ENCODE measurements at places on chromosomes 7 and 10.

GRCh38 chr10:66684581-66684980 lies 241.3 kb upstream of the LRRTM3 start:
- H3K27ac ChIP-seq: no peak overlapping the region
- H3K36me3 ChIP-seq: no peaks in the 10 kb centered on the region
- H3K4me1 ChIP-seq: no peaks in the 10 kb centered on the region
- no peak for DNase-seq
- H3K27me3 ChIP-seq: no peaks in the 10 kb centered on the region
- no peak overlapping the region for H3K4me3 ChIP-seq

DNA sequence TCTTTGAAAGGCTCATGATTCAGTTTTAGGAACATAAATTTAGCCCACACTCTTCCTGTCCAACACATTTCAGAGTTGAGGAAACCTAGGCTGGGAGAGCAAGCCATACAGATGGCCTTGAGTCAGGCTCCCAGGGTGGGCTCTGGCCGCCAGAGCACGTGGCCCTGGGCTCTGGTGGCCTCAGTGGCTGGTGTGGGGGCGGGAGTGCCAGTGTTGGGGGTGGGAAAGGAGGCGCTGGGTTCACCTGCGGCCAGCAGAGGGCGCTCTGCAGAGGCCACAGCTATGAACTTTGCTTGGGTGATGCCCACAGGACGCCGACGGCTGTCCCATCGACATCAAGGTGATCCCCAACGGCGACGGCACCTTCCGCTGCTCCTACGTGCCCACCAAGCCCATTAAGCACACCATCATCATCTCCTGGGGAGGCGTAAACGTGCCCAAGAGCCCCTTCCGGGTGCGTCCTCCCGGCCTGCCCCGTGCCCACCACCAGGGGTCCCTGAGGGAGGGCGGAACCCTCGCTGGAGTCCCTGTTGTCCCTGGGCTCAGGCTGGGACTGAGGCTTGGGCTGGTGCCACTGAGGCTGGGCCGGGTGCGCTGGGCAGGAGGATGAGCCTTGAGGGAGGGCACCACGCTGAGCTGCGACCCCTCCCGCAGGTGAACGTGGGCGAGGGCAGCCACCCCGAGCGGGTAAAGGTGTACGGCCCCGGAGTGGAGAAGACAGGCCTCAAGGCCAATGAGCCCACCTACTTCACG lies 11.9 kb downstream of the FLNC start:
- H3K27me3 ChIP-seq: no peaks in the 10 kb centered on the region
- no peak overlapping the region for H3K27ac ChIP-seq
- DNase-seq: peak; percentile 53
- no peak overlapping the region for H3K4me3 ChIP-seq
- H3K4me1 ChIP-seq: no peaks in the 10 kb centered on the region
- H3K36me3 ChIP-seq: no peaks in the 10 kb centered on the region

DNA sequence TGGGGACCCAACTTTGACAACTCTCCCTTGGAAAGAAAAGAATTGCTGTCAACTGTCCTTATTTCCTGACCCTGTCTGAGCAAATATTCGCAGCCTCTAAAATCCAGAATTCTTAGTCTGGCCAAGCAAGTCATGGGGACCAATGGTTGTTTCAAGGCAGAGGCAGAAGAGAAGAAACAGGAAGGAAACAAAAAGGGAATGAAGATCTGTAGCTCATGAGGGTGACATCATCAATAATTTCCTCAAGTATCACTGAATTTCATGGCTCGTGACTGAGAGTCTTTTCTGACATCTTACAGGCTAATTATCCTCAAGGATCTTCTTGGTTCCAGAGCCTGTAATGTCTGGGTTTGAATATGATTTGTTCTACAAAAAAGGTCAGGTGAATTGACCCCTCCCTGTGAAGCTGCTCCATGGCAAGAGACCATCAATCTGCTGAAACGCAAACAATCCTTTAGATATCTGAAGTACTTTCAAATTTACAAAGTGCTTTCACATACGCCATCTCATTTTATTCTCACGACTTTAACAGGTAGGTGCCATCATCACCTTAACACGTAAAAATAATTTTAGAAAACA lies 5.8 kb downstream of the CDK6 start:
- peak overlapping the region; percentile 13 for H3K27ac ChIP-seq
- no peaks in the 10 kb centered on the region for H3K36me3 ChIP-seq

GRCh38 chr10:60293581-60294175 lies 96.0 kb downstream of the ANK3 start:
- no peaks in the 10 kb centered on the region for H3K27me3 ChIP-seq
- no peak for DNase-seq
- no peaks in the 10 kb centered on the region for H3K4me1 ChIP-seq
- H3K36me3 ChIP-seq: no peaks in the 10 kb centered on the region

- H3K27ac ChIP-seq: no peak overlapping the region
- no peaks in the 10 kb centered on the region for H3K4me1 ChIP-seq
- H3K36me3 ChIP-seq: no peaks in the 10 kb centered on the region
- peak; percentile 53 for DNase-seq
- H3K4me3 ChIP-seq: no peak overlapping the region
Observed at GRCh38 chr10:24962995-24963394, 10.6 kb upstream of the PRTFDC1 start.

- peaks cover 17% of the 10 kb centered on the region for H3K4me1 ChIP-seq
- peak overlapping the region; percentile 69 for H3K4me3 ChIP-seq
- peak; percentile 70 for DNase-seq
- H3K27ac ChIP-seq: peak overlapping the region; percentile 84
- no peaks in the 10 kb centered on the region for H3K36me3 ChIP-seq
- H3K27me3 ChIP-seq: no peaks in the 10 kb centered on the region
Observed at GRCh38 chr10:102120991-102121738, 997 bp upstream of the LDB1 start.

GRCh38 chr10:71766717-71767419 lies 6.5 kb downstream of the VSIR start:
- peak; percentile 96 for DNase-seq
- H3K4me1 ChIP-seq: peaks cover 30% of the 10 kb centered on the region
- no peaks in the 10 kb centered on the region for H3K36me3 ChIP-seq
- H3K27me3 ChIP-seq: no peaks in the 10 kb centered on the region
- H3K27ac ChIP-seq: peak overlapping the region; percentile 92

- no peak for DNase-seq
- H3K27me3 ChIP-seq: peaks cover 5% of the 10 kb centered on the region
- no peak overlapping the region for H3K4me3 ChIP-seq
- H3K36me3 ChIP-seq: no peaks in the 10 kb centered on the region
Observed at GRCh38 chr7:128152721-128153120, 88.4 kb upstream of the LEP start.

DNA sequence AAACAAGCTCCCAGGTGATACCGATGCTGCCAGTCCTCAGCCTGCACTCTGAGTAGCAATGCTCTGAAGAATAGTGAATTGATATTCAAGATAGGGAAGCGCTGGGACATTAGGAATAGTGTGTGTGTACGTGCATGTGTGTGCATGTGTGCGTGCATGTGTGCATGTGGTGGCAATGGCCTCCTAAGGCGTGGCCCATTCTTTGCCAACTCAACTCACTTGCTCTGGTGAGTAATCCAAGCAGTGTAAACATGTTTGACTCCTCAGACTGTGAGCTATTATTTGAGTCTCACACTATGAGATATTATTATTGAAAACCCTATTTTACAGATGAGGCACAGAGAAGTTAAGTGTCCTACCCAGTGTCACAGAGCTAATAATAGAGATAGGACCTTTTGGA lies 186.6 kb downstream of the RAB11FIP2 start:
- H3K27ac ChIP-seq: no peak overlapping the region
- H3K36me3 ChIP-seq: no peaks in the 10 kb centered on the region
- no peak for DNase-seq
- H3K4me1 ChIP-seq: no peaks in the 10 kb centered on the region
- H3K4me3 ChIP-seq: no peak overlapping the region

GRCh38 chr10:80170641-80171040 lies 34.7 kb downstream of the ANXA11 start:
- no peak for DNase-seq
- H3K4me1 ChIP-seq: peaks cover 37% of the 10 kb centered on the region
- peak overlapping the region; percentile 65 for H3K27ac ChIP-seq
- no peaks in the 10 kb centered on the region for H3K27me3 ChIP-seq

DNA sequence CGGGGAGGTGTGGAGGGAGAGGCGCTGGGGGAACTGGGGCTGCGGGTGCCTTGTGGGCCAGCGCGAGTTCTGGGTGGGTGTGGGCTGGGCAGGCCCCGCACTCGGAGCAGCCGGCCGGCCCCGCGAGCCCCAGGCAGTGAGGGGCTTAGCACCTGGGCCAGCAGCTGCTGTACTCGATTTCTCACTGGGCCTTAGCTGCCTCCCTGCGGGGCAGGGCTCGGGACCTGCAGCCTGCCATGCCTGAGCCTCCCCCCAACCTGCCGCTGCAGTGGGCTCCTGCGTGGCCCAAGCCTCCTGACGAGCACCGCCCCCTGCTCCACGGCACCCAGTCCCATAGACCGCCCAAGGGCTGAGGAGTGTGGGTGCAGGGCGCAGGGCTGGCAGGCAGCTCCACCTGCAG lies 116.3 kb downstream of the CFTR start:
- H3K4me3 ChIP-seq: no peak overlapping the region
- H3K36me3 ChIP-seq: no peaks in the 10 kb centered on the region
- no peaks in the 10 kb centered on the region for H3K4me1 ChIP-seq
- H3K27ac ChIP-seq: no peak overlapping the region
- no peak for DNase-seq

GRCh38 chr10:36254199-36254598 lies 612.1 kb upstream of the FZD8 start:
- H3K4me3 ChIP-seq: no peak overlapping the region
- H3K27ac ChIP-seq: no peak overlapping the region
- no peaks in the 10 kb centered on the region for H3K36me3 ChIP-seq
- peak; percentile 30 for DNase-seq

DNA sequence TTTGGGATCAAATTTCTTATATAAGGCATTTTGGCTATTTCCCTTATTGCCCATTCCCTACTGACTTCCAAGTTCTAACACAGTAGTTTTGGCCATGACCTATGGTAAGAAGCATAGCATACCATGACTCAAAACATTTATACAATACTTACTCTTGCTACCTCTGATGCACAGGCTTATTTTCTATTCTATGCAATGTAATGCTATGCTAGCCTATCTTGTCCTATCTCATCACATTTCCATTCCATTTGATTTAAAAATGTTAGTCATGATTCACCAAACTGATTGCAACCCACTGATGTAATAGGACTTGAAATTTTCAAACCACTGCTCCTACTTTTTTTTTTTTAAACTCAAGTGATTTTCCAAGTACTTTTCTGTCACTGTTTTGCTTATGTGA lies 658.5 kb downstream of the TYW1 start:
- no peak for DNase-seq
- no peaks in the 10 kb centered on the region for H3K4me1 ChIP-seq
- H3K36me3 ChIP-seq: no peaks in the 10 kb centered on the region
- no peak overlapping the region for H3K27ac ChIP-seq
- H3K4me3 ChIP-seq: no peak overlapping the region

- no peaks in the 10 kb centered on the region for H3K27me3 ChIP-seq
- H3K4me3 ChIP-seq: no peak overlapping the region
- H3K27ac ChIP-seq: no peak overlapping the region
- H3K4me1 ChIP-seq: no peaks in the 10 kb centered on the region
Observed at GRCh38 chr10:75703191-75703854, 271.9 kb downstream of the LRMDA start.

- DNase-seq: peak; percentile 63
- no peak overlapping the region for H3K27ac ChIP-seq
- no peaks in the 10 kb centered on the region for H3K36me3 ChIP-seq
- H3K4me3 ChIP-seq: no peak overlapping the region
- no peaks in the 10 kb centered on the region for H3K4me1 ChIP-seq
Observed at GRCh38 chr10:122054048-122055025, 65.4 kb downstream of the TACC2 start.

- H3K4me3 ChIP-seq: no peak overlapping the region
- H3K27ac ChIP-seq: no peak overlapping the region
- H3K36me3 ChIP-seq: no peaks in the 10 kb centered on the region
- no peaks in the 10 kb centered on the region for H3K4me1 ChIP-seq
- no peaks in the 10 kb centered on the region for H3K27me3 ChIP-seq
Observed at GRCh38 chr10:97505152-97505551, 6.4 kb downstream of the UBTD1 start.

DNA sequence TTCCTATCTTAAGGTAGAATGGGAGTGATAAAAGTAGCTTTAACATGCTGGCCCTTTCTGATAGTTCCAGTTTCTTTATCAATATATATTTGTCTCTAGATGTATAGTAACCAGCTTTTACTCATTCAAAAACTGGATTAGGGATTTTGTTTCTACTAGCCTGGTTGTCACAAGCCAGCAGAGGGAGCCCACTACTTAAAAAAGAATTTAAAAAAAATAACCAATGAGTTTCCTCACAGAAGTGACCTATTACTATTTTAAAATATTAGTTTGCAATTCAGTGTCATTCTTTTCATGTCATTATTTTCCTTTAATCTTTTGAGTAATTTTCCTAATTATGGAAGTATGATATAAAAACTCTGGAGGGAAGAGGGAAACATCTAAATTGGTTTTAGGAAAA lies 142.1 kb downstream of the PHTF2 start:
- H3K36me3 ChIP-seq: no peaks in the 10 kb centered on the region
- no peak overlapping the region for H3K27ac ChIP-seq
- no peaks in the 10 kb centered on the region for H3K27me3 ChIP-seq
- no peak for DNase-seq
- H3K4me3 ChIP-seq: no peak overlapping the region
- no peaks in the 10 kb centered on the region for H3K4me1 ChIP-seq

DNA sequence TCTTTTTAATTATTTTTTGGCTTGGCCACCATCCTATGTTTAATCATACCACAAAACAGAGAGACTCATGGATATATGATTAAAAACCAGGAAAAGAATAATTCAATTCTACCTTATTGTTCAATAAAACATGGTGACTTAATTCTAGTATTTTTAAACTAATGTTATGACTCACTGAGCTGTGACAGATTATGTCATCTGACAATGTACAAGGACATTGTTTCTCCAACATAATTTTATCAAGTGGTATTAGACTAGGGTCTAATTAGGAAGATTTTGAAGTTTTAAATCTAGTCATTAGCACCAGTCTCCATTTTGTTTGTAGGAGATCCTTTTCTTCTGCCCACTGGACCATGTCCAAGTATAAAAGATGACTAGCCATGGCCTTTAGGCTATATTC lies 199.3 kb upstream of the MDFIC start:
- no peaks in the 10 kb centered on the region for H3K36me3 ChIP-seq
- no peak overlapping the region for H3K27ac ChIP-seq
- no peak for DNase-seq

DNA sequence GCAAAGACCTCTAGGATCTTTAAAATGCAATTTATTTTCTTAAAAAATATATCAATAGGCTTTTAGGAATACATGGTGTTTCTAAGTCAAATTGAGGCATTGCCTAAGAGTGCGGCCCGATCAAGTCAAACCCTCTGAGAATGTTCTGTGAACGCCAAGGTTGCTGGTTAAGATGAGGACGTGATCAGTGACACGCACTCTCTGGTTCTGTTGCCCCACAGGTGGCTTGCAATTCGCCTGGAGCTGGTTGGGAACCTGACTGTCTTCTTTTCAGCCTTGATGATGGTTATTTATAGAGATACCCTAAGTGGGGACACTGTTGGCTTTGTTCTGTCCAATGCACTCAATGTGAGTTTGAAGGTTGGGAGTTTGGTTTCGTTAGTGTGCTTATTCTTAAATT lies 59.3 kb downstream of the ABCC2 start:
- no peaks in the 10 kb centered on the region for H3K36me3 ChIP-seq
- no peak overlapping the region for H3K27ac ChIP-seq
- H3K4me1 ChIP-seq: no peaks in the 10 kb centered on the region
- DNase-seq: no peak
- no peak overlapping the region for H3K4me3 ChIP-seq

- DNase-seq: no peak
- no peaks in the 10 kb centered on the region for H3K4me1 ChIP-seq
- peak overlapping the region; percentile 81 for H3K27ac ChIP-seq
- H3K27me3 ChIP-seq: no peaks in the 10 kb centered on the region
Observed at GRCh38 chr10:30782537-30783461, 153.2 kb upstream of the LYZL2 start.

- no peak overlapping the region for H3K27ac ChIP-seq
- H3K36me3 ChIP-seq: no peaks in the 10 kb centered on the region
- H3K4me1 ChIP-seq: no peaks in the 10 kb centered on the region
- H3K4me3 ChIP-seq: no peak overlapping the region
- DNase-seq: no peak
Observed at GRCh38 chr10:69104994-69105790, 17.3 kb downstream of the SRGN start.
